Cortex of kidney (tissue), 1 donor: ENCODE measurements at places on chromosomes 7 and 10.

- DNase-seq: no peak
Measured at GRCh38 chr7:43856996-43857395, 12.3 kb downstream of the MRPS24 start.

GRCh38 chr7:7816084-7816483 is 97.7 kb upstream of the RPA3 start:
- DNase-seq: no peak

- DNase-seq: no peak
Measured at GRCh38 chr10:50385624-50386023, 134.3 kb upstream of the ASAH2 start.

DNA sequence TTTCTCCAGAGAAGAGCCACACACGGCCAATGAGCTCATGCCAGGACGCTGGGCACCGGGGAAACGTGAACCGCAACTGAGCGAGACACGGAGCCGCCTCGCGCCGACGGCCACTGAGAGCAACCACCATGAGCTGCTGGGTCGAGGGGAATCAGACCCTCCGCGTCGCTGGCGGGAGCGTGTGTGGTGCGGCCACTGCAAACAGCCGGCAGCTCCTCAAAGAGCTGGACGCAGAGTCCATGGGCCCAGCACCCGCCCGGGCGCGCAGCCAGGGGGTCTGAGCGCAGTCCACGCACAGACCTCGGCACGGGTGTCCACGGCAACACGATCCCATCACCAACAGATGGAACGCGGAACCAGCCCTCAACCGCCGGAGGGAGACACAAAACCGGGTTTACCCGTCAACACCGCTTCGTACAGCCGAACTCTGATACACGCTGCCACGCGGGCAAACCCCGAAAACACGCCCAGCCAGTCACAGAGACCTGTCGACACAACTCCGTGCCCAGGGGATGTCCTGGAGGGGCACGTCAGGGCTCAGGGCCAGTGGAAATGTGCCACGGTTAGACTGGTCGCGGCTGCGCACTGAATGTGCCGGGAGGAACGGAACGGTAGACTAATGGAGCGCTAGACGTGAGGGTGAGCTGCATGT is 147.1 kb downstream of the ELFN1 start:
- no peak for DNase-seq

DNA sequence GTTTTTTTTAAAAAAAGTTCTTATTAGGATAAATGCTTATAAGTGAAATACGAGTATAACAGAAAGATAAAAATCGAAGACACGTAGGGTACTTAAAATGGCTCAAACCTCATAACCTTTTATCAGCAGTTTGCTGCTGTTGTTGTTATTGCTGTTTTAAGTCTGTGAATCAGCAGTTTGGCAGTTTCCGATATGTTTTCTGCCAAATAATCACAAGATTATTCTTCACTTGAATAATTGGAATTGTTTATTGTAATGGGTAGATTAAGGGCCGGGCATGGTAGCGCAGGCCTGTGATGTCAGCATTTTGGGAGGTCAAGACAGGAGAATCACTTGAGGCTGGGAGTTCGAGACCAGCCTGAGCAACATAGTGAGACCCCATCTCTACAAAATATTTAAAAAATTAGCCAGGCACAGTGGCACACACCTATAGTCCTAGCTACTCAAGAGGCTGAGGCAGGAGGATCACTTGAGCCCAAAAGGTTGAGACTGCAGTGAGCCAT is 177.6 kb downstream of the VTI1A start:
- DNase-seq: no peak

DNA sequence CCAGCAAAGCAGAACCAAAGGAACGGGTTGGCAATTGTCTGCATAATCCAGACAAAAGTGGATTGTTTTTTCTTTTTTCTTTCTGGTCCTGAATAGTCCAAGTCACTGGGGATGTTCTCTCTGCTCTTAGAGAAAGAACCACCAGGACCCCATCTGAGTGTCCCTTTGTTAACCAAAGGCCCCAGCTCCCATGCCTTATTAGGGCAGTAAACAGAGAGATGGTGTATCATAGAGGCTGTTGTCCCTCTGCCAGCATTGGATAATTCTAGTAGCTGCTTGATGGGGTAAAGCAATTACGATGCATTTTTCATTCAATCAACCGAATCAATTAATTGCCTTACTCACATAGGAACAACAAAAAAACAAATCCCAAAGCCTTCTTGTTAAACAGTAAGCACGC is 213.0 kb downstream of the BUB3 start:
- DNase-seq: no peak
